ENCODE measurements at places on chromosomes 1 and 21. TPM values are rescaled to one million over a fixed set of nuclear protein-coding genes. Genes with fewer than 3 reads are reported as not detected.

DNA sequence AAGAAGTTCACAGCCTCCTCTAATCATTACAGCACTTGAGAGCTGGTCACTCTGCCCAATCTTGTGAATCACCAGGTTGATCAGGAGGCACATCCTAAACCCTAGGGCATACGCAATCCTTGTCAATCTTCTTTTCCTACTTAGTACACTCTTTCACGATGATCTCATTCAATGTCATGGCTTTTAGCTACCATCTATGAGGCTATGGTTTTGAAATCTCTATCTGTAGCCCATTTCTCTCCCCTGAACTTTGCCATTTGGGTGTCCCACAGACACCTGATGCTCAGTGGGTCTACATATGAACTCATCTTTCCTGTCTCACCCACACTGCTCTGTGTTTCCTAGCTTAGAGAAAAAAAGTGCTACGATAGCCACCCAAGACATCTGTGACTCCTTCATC, 1.9 kb upstream of the MED18 start:
- peak overlapping the region; percentile 46 for H3K27ac ChIP-seq
- no peaks in the 10 kb centered on the region for H3K36me3 ChIP-seq
- H3K4me1 ChIP-seq, result peaks cover 14% of the 10 kb centered on the region
- H3K4me3 ChIP-seq, result no peak overlapping the region
- DNase-seq, result no peak

DNA sequence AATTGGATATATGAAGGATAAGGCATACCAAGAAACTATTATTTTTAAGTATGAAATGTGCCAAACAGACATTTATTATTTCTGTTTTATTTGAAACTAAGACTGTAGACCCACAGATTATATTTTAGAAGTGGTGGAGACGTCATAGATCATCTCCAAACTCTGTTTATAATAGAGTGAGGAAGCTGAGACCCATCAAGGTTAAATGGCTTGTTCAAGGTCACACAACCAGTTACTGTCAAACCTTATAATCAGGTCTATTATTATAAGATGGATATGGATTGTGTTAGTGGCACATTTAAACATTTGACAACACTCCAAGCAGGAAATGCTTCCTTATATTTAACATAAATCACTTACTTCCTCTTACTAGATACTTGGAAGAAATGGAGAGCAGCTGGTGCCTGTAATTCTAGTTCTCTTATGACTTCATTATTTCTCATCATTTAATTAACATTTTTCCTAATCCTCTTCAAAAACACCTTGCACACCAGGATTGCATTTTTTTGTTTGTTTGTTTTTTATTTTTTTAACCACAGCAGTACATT, 117.0 kb downstream of the NEK7 start:
- H3K4me3 ChIP-seq, result no peak overlapping the region
- DNase-seq, result no peak
- no peak overlapping the region for H3K27ac ChIP-seq
- peaks cover 4% of the 10 kb centered on the region for H3K36me3 ChIP-seq

DNA sequence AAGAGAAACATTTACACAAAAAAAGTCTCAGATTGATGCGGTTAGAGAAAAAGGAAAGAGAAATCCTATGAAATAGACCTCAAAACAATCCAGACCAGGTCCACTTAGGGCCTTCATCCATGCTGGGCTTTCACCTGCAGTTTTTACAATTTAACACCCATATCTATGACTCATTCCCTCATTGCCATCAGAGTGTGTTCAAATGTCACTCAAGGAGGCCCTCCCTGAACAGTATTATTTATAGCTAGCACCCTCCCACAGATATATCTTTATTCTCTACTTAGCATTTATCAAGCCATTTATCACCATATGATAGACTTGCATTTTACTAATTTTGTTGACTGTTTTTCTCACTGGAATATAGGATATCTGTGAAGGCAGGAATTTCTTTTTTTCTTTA, 824 bp upstream of the KRTAP21-3 start:
- no peak overlapping the region for H3K27ac ChIP-seq
- no peaks in the 10 kb centered on the region for H3K27me3 ChIP-seq
- H3K36me3 ChIP-seq, result no peaks in the 10 kb centered on the region
- H3K4me1 ChIP-seq, result no peaks in the 10 kb centered on the region

GRCh38 chr1:43284546-43285110, 753 bp downstream of the C1orf210 start:
- peak; percentile 36 for DNase-seq
- peak overlapping the region; percentile 16 for H3K27ac ChIP-seq
- no peaks in the 10 kb centered on the region for H3K27me3 ChIP-seq
- peak overlapping the region; percentile 71 for H3K4me3 ChIP-seq
- no peaks in the 10 kb centered on the region for H3K36me3 ChIP-seq
- peaks cover 22% of the 10 kb centered on the region for H3K4me1 ChIP-seq

LCE1C gene
- not detected for total RNA-seq

LCE2C gene
- not detected for total RNA-seq

DNA sequence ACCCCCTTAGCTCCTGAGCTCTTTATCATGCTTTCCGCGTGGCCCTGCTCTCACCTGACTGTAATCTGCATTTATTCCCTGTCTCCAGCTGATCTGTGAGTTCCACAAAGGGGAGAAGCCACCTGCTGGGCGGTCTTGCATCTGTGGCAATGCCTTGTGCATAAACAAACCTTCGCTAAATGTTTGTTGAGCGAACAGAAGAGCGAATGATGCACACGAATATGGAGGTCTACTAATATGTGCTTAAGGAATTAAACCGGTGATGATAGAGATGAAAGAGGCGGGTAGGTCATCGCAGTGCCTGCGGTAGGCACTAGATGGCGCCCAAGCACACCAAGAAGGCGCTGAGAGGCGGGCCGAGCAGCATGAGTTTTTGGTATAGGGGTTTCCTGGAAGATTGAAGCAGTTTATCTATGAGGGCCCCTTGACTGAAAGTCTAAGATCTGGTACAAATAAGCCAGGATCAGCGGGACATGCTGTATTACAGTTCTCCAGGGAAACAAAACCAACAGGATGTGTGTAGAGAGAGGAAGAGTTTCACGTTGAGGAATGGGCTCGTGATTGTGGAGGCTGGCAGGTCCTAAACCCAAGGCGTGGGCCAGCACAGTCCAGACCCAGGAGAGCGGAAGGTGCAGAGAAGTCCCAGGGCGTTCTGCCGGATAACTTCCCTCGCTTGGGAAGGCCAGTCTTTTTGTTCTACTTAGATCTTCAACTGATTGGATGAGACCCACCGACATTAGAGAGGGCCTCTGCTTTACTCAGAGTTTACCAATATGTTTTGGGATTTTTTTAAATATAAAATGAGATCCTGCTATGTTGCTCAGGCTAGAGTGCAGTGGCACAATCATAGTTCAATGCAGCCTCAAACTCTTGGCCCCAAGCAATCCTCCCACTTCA, 34.7 kb downstream of the TOMM20 start:
- no peaks in the 10 kb centered on the region for H3K27me3 ChIP-seq
- H3K4me1 ChIP-seq, result no peaks in the 10 kb centered on the region
- no peak overlapping the region for H3K4me3 ChIP-seq
- H3K36me3 ChIP-seq, result no peaks in the 10 kb centered on the region
- DNase-seq, result peak; percentile 79

Data from PC-9 (cell line).